Pulmonary artery endothelial cell (primary cell): ENCODE measurements at places on chromosomes 11 and 22. TPM values are rescaled to one million over a fixed set of nuclear protein-coding genes. Genes with fewer than 3 reads are reported as not detected.

DNA sequence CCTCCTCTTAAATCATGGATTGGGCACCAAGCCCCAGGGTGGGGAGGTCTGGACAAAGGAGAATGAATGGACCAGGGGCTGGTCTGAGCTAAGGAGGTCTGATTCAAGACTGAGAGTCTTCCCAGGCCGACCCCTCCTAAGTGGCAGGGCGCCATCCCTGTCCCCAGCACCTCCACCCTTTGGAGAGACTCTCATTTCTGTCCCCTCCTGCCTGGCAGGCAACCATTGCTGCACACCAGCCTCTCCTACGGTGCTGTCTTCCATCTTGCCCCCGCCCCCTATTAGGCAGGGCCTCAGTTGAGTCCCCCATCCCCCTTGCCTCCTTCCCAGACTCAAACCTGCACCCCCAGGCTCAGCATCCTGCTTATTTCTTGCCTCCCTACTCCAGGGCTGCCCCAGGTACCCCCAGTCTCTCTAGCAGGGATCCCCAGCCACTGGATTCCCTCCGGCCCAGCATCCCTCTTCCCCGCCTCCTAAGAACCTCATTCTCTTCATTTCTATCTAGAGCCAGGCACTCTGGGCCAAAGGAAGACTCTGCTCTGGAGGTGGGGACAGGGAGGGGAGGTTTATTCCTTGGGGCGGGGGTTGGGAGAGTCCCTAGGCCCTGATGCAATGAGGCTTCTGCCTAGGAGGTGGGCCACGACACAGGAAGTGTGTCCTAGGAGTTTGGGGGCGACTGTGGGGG is 1.7 kb upstream of the RCOR2 start:
- DNase-seq, result no peak

DNA sequence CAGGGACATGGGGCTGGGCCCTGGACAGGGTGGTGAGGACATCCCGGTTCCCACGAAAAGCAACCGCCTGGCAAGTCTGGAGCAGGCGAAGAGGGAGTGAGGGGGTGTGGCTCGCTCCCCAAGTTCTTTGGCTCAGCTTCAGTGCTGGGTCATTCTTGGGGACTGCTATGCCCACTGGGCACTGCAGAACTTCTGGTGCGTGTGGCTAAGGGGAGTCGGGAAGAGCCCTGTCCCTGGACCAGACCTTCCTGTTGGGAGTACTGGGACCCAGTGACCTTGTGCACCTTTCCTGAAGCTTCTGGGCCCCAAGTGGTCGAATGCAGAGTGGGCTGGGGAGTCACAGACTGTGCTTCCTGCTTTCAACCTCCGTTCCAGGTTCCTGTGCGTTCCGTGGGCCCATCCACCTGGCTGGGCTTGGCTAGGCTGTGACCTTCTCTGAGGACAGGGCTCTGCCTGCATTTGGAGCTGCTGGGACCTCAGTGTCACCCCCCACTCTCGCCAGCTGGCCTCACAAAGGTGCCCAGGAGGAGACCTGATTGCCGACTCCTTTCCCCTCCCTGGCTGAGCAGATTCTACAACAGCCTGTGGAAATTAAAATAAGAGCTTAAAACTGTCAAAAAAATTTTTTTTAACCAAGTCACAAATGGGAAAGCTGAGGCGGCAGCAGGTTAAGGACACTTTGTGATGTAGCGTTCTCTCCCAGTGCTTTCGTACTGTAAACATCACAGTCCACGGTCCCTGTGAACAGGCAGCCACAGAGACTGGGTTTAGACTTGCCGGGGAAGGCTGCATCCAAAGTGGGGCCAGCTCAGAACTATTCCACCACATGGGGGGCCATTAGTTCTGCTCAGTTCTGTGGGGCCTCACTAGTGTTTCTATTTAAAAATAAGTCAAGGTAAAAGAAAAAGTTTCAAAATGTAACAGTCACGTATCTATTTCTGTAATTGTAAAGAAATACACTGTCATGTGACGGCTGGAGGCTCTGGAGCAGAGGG is 63.8 kb upstream of the WNT7B start:
- DNase-seq, result no peak

The LRRC55 gene
- total RNA-seq, result not detected in 2 replicates

- no peak for DNase-seq
Observed at GRCh38 chr11:19546325-19546724, 166.3 kb upstream of the NAV2 start.

DNA sequence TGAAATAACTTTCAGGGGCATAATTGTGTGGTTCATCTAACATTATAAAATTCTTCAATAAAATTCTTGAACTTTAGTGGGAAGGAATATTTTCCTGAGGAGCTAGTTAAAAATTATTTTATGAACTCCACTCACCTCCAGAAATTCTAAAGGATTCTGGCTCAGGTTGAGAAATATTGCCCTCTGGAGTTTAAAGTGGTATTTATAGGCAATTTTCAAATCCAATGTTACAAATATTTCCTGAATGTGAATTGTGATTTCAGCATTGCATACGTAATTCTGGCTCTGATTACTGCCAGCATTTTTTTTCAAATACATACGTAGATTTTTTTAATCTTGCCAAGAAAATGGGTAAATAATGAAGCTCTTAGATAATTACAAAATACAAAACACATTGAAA is 598.2 kb upstream of the ANO3 start:
- no peak for DNase-seq

The CYB5R2 gene
- total RNA-seq, result 0.78 and 5.3 TPM in 2 replicates

DNA sequence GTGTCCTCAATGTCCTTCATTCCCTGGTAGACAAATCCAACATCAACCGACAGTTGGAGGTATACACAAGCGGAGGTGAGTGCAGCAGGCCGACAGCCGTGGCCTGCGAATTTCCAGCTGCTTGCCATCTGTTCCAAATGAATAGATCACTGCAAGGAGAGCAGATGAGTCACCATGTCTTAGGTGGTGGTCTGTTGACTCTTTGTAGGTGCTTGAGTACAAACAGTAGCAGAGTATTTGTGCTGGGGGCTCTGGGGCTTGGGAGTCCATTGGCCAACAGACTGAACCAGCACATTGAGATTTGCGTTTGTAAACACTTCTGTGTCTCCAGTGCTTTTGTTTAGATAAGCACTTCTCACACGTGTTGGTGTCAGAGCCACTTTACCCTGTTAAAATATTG is 21.1 kb downstream of the EIF3L start:
- no peak for DNase-seq

GRCh38 chr11:113148076-113148475 is 166.3 kb upstream of the TTC12 start:
- no peak for DNase-seq

The GUCY1A2 gene
- 0.14 and 1.6 TPM in 2 replicates for total RNA-seq

- no peak for DNase-seq
Observed at GRCh38 chr11:115360186-115360824, 143.9 kb downstream of the CADM1 start.

DNA sequence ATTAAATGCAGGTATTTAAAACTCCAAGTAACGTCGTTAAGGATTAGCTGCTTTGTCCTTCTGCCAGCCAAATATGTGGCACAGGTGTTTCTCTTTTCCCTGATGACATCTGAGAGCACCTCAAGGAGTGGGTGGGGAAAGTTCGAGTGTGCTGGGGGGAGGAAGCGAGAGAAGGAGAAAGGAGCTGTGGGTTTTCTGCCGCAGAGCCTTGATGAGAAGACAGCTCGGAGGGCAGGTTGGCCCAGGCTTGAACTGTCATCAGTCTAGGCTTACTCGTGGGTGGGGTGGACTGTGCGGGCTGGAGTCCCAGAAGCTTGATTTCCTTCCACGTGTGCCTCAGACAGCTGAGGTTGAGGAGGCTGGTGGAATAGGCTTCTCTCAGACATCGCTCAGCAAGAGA is 15.2 kb upstream of the SORL1-AS1 start:
- no peak for DNase-seq
